ENCODE measurements at places on chromosomes 1 and 21.

GRCh38 chr1:89725011-89725370 is 92.1 kb downstream of the LRRC8C start:
- no peak for DNase-seq

DNA sequence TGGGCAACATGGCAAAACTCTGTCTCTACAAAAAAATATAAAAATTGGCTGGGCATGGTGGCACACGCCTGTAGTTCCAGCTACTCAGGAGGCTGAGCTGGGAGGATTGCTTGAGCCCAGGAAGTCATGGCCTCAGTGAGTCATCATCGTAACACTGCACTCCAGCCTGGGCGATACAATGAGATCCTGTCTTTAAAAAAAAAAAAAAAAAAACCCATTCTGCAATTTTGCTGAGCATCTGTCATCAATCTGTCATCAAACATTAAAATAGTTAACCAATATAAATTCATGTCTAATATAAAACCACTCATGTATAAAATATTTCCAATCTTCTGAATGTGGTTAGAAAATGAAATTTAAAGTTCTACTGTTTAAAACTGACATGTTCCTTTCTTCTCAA is 56.9 kb downstream of the LPAR3 start:
- DNase-seq, result no peak

DNA sequence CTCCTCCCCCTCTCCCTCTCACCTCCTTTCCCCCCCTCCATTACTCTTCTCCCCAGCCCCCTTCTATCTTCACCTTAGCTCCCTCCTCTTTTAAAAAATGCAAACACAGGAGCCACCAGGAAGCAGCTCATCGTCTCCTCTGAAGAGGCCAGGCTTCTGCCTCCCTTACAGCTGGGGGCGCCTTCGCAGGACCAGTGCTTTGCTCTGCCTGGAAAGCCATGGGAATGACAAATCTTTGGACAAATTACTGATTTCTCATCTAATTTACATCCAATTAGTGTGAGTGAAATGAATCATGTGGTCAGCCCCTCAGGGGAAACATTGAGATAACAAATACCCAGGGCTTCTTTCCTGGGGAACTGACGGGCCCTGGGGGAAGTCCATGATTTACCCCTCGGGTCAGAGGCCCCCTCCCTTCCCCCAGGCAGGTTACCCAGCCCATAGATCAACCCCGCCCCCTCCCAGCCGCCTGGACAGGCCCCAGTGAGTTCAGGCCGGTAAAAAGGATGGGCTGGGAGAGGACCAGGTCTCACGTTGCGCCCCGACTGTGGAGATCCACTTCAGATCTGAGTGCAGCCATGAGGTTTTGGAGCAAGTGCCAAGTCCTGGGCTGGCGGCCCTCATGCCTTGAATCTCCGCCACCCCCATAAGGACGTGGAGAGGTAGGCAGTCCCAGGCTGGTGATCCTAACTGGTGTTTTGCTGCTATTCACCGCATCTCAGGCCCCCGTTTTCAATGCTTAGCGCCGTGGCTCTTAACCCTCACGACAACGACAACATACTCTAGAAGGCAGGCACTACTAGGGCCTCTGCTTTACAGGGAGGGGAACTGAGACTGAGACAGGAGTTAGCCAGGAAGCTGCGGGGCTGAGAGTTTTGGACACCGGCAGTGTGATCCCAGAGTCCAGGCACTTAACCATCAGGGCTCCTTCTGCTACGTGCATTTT is 300.8 kb downstream of the RRAGC start:
- DNase-seq, result no peak

- no peak for DNase-seq
Measured at GRCh38 chr1:45643978-45644377, 20.1 kb upstream of the CCDC17 start.

DNA sequence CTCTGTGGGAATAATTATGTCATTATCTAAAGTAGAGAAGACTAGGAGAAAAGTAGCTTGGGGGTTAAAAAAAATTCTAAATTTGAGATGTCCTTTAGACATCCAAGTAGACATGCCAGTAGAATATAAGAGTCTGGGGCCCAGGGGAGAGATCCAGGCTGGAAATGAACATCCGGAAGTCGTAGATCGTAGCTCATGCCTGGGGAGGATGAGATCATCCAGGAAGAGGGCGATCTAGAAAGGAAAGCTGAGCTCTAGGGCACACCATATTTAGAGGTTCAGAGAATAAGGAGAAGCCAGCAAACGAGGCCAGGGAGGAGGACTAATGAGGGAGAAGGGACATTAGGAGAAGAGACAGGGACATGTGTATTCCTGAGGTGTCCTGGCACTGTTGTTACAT is 12.2 kb downstream of the NGF start:
- no peak for DNase-seq

DNA sequence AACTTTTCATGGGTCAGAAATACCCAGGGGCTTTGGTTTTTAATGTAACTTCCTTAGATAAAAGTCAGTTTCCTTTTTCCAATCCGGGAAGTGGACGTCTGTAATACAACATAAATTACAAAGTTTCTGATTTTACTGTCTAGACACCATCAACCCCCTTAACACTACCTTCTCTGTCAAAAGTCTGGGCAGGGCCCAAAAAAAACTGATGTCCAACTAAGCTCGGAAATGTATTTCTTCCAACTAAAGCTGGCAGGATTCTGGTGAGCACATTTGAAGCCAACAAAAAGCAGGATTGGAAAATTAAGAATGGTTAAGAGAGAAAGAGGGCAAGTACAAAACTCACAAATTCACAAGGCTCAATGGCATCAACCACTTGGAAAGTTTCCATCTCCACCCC is 24.3 kb downstream of the DDAH1 start:
- DNase-seq, result no peak

- DNase-seq, result no peak
Measured at GRCh38 chr1:115069659-115070308, 19.5 kb downstream of the TSPAN2 start.

DNA sequence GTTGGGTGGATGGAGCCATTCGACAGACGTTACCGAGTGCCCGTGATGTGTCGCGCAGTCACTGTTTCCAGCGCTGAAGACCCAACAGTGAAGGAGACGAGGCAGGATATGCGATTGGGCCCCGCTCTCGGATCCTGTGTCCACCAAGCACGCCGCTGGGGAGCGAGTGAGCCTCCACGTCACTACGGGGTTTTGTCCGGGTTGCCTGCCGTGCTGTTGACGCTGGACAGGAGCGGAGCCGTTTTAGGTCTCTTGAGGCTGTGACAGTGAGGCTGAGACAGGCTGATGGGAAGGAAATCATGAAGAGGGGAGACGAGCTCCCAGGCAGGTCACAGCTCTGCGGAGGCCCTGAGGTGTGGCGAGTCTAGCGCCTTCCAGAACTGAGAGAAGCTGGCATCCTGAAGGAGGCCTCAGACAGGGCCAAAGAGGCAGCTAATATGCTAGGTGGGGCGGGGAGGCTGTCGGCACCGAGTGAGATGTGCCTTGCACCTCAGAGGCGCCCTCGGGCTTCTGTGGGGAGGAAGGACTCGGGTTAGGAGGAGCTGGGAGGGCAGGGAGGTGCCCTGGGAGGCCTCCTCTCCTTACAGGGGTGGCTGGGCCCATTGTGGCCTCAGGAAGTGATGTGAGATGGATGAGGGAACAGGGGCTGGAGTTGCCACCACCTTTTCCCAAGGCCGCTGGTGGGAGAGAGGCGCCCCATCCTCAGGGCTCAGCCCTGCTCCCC is 196.0 kb upstream of the TMEM51 start:
- DNase-seq, result no peak

- DNase-seq, result no peak
Measured at GRCh38 chr1:1782399-1783221, 4.3 kb upstream of the NADK start.

DNA sequence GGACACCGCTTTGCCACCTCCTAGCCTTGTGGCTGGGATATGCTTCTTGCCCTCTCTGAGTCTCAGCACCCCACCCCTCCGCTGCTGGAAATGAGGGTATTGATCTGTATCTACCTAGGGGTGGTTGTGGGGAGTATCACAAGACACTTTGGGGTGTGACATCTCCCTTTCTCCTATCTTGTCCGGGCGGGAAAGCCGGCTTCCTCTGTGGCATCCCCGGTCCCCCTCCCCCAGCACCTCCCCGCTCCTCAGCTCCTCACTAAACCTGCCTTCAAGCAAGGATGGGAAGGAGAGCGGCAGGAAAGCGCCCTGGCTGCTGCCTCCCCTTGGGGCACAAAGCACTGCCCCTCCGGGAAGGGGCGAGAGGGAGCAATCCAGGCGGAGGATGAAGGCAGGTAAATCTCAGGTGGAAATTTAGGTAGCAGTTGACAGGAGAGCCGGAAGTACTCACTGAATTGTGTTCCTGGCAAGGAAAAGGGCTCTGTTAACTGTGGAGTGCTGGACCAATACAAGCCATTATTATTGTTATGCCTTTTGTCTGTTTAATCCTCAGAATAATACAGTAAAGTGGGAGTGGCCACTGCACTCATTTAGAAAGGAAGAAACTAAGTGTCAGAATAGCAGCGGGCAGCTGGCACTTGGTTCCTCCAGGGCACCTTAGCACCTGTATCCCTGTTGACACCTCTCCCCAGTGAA is 49.0 kb upstream of the LRP8 start:
- DNase-seq, result no peak

DNA sequence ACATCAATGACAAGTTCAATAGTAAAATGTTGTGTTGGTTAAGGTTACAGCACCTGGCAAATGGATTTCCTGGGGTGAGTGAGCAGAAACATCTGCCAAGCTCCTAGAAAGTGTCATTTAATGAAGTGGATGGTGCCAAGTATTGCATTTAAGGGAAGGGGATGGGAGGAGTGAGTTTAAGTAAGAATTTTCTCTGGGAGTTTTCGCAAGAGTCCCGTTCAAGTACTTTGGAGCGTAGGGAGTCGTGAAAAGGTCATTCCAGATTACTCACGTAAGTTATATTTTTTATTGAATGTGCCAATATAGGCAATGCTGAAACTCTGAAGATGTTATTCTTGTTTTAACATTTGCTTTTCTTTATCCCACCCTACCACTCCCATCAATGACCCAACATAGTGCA is 117.4 kb upstream of the RAB3GAP2 start:
- DNase-seq, result no peak

DNA sequence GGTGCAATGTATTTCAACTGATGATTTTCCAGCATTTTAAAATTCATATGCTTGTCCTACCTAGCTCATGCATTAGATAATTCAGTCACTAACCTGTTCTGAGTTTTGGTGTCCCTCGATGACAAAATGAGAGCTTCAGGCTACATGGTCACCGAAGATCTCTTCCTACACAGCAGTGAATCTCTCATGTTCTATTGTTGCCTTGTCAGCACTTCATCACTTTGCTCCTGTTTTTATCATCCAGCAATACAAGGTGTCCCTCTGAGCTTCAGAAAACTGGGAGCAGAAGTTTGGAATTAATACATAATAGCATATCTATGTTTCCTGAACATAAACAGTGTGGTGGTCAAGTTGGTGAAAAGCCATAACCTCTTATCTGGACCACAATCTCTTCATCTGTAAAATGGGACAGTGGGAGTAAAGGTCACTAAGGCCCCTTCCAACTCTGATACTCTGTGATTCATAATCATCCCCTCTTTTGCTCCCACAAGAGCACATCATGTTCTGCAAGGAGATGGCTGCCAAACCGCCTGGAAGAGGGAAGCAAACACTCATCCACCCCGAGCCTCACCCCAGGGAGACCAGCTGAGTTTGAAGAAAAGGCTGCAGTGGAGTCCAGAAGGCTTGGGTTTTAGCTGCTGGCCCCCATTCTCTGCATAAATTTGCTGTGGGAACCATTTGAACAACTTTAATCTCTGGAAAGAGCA is 137.9 kb upstream of the F3 start:
- no peak for DNase-seq

DNA sequence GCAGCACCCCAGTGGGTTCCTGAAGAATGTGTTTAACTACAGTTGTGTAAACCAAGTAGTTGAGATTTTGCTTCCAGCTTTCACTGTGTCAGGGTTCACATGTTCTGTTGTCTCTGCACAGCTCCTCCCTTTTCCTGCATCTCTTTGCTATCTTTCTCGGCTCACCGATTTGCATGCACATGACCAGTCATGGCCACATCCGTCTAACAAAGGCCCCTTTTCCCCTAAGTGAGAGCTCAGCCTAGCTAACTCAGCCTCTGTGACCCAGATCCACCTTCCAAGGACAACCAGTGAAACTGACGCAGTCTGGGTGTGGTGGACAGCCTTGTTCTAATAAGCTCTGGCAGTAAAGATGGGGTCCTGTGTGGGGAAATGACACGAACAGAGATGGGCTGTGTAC is 101.1 kb downstream of the ZP4 start:
- DNase-seq, result no peak

DNA sequence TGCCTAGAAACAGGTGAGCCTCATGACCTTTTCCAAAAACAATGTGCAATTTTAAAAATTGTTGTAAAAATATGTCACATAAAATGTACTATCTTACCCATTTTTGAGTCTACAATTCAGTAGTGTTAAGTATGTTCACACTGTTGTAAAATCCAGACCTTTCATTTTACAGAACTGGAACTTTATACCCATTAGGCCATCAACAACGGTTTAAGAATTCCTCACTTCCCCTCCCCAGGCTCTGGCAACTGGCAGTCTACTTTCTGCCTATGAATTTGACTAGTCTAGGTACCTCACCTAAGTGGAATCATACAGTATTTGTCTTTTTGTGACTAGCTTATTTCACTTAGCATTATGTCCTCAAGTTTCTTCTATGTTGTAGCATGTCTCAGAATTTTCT is 8.6 kb downstream of the CTSE start:
- DNase-seq, result no peak

DNA sequence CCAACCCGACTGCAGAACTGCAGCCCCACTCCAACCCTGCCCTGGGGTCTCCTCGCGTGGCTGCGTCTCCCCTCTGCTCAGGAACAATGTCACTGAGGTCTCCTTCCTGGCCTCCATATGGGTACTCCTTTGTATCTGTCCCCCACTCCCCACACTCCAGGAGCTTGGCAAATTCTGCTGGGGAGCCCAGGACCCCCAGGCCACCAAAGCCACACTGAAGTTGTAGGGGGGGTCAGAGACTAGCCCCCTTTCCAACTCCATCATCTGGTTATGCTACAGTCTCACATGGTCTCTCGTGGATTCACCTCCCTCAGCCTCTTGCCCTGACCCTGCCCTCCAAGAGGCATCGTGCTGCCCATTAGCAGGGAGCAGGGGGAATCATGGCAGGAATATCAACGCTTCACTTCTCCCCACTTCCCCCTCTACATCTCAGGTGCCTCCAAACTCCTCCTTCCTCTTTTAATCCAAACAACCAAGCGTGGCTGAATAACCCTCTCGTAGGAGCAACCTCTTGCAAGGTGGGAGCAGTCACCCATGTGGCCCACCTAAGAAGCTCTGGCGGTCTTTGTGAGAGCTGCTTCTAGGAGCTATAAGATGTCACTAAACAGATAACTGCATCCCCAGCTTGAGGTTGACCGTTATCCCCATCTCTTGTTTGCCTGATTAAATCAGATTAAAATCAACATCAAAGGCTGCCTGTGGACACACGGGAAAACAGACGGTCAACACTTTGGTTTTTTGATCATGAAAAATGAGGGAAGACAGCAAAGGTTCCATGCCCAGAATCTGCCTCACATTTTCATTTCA is 86.4 kb downstream of the MIS18A start:
- DNase-seq, result no peak

GRCh38 chr21:42763581-42764442 is 110.4 kb downstream of the PDE9A start:
- DNase-seq, result no peak

GRCh38 chr1:241553886-241554592 is 21.9 kb downstream of the KMO start:
- no peak for DNase-seq
